ENCODE measurements at places on chromosomes 11 and 22. TPM values are rescaled to one million over a fixed set of nuclear protein-coding genes. Genes with fewer than 3 reads are reported as not detected.

SRPRA gene
- total RNA-seq = 176 TPM

GUCD1 gene
- 65.0 TPM for total RNA-seq

NFAM1 gene
- total RNA-seq = 0.29 TPM

YPEL4 gene
- total RNA-seq = 12.6 TPM

CLMP gene
- total RNA-seq = 0.50 TPM

CDC45 gene
- 0.64 TPM for total RNA-seq
